CD4-positive, alpha-beta T cell treated with Interleukin-15 for 1 hour (primary cell): ENCODE measurements at places on chromosomes 6 and 20.

DNA sequence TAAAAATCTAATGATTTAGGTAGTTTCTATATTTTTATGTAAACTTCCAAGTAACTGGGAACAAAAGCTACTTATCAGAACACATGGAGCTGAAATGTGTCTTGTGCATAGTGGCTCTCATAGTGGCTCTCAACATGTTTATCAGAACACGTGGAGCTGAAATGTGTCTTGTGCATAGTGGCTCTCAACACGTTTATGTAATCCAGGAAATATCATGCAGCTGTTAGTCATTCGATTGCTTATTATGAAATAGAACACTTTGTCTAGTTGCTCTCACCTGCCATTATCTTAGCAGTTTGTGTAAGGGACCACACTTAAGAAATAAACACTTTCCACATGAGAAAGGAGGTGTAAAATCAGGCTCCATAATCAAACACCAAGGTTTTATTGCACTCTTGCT lies 119.2 kb upstream of the ASCC3 start:
- no peak for DNase-seq

GRCh38 chr6:119312875-119313338 lies 36.7 kb downstream of the MAN1A1 start:
- DNase-seq = peak; percentile 33

DNA sequence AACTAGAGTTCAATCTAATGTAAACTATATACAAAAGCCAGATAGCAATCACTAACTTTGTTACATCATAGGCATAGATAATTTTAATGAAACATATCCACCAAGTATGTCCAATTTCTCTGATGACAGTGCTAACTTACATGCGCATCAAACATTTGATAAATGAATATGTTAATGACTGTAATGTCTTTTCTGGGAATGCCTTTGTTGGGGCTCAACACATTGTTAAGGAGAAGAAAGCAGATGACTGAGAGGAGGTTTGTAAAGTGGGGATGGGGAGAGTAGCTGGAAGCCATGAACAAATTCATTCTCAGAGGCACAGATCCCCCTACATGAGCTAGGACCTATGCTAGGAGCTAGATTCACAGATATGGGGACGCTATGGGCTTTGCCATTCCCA lies 950.0 kb downstream of the KIF16B start:
- no peak for DNase-seq

- DNase-seq = no peak
Measured at GRCh38 chr20:62413025-62413570, 6.0 kb upstream of the CABLES2 start.

- DNase-seq = no peak
Measured at GRCh38 chr6:159682295-159682694, 10.7 kb downstream of the SOD2 start.

DNA sequence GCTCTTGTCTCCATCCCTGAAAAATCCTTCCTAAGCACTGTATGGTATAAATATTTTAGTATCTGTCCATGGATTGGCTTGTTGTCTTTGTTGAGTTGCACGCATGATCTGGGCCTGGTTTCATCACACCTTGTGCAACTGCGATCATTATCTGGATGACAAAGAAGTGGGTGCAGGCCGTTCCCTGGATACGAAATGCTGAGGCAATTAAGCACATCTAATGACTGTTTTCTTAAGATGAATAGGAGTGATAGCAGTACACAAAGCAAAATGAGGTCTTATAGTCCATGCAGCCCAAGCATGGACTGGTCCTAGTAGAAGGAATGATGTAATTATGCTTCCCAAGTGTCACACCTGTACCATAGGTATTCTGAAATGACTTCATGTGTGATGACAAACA lies 47.8 kb downstream of the SLC35D3 start:
- no peak for DNase-seq

DNA sequence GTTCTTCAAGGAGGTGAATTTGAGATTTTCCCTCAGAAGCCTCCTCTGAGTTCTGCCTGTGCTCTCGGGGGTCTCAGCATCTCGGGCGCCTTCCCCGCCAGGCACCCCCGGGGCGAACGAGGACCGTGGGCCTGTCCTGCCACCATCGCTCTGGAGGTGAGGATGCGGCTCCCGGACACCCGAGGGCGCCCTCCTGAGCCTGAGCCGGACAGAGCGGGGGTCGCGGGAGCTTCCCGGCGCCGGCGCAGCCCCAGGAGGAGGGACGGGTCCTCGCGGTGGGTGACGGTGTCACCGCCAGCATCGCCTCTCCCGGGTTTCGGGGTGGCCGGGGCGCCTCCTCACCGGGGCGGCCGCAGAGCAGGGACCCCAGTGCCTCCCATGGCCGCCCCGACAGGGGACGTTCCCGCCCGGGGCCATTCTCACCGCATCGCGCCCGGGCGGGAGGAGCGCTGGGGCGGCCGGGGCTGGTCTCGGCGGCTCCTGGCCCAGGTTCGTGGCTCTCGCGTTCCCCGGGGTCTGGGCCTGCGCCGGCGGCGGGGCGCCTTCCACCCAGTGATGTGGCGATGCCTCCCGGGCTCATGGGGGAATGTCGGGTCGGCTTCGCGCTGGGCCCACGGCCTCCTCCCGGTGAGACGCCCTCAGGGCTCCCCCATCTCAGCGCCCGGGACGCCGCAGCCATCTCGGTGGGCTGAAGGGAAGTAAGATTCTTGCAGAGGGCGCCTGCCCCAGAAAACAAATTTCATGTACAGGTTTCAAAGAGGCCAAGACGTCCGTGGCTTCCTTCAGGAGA lies 210.5 kb downstream of the ERMARD start:
- peak; percentile 14 for DNase-seq

- no peak for DNase-seq
Measured at GRCh38 chr6:83960664-83961063, 72.9 kb upstream of the MRAP2 start.

- DNase-seq = no peak
Measured at GRCh38 chr6:34358389-34358905, 34.0 kb downstream of the NUDT3 start.

DNA sequence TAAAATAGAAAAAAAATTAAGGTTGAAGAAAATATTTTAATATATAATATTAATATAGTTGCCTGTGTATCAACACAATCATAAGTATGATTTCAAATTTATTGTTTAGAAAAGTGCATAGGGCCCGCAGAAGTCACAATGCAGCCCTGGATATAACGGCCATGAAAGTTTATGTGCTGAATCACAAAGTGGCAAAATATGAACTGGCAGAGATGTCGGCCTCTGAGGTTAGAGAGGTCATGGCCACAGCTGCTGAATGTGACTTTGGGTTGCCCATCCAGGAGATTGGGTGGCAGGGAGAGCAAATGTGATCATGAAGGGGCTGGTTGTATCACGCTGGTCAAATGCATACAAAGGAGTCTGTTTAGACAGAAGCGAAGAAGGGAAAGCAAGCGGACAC lies 35.7 kb downstream of the COL11A2 start:
- DNase-seq = no peak

GRCh38 chr20:24771542-24772061 lies 177.5 kb upstream of the CST7 start:
- peak; percentile 5 for DNase-seq

- DNase-seq = no peak
Measured at GRCh38 chr20:59300333-59301081, at the start of gene EDN3. Gene EDN3 (plus strand): TSS chr20:59300611. CDS start chr20:59300813, 202 bp downstream.
